Retina (tissue), 1 donor: ENCODE measurements at places on chromosomes 4 and X.

DNA sequence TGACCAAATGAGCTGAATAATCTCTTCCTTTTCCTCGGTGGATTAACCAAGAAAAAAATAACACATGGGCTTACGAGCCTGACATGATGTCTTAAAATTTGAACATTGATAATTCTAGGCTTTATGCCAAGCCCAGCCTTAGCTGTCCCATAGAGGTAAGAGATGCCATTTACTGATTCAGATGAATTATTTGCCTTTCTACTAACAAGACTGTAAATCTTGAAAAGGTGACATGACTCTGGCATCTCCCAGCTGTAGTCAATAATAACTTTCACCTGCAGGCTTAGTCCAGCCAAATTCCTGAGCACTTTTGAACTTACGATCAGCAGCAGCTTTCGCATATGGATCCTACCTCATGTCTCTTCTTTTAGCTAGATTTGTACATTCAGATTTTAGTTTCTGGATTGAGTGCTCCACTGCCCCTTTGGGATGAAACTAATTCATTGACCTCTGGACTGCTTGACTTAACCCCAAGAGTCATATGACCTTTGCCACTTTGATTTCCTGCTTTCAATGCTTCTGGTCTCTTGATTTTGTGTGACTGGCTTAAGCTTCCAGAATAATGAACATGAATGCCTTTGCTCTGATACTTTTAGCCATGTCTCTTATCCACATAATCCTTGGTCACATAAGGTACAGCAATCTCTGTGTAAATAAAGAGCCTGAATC lies 876.4 kb upstream of the SLIT2 start:
- DNase-seq, result no peak

GRCh38 chrX:38156838-38157237 lies 63.8 kb downstream of the SRPX start:
- no peak for DNase-seq

- DNase-seq, result no peak
These were observed 37.8 kb downstream of the WWC2 start for GRCh38 chr4:183136855-183137254.

GRCh38 chrX:137575596-137576255 lies 9.8 kb downstream of the ZIC3 start:
- peak; percentile 57 for DNase-seq

DNA sequence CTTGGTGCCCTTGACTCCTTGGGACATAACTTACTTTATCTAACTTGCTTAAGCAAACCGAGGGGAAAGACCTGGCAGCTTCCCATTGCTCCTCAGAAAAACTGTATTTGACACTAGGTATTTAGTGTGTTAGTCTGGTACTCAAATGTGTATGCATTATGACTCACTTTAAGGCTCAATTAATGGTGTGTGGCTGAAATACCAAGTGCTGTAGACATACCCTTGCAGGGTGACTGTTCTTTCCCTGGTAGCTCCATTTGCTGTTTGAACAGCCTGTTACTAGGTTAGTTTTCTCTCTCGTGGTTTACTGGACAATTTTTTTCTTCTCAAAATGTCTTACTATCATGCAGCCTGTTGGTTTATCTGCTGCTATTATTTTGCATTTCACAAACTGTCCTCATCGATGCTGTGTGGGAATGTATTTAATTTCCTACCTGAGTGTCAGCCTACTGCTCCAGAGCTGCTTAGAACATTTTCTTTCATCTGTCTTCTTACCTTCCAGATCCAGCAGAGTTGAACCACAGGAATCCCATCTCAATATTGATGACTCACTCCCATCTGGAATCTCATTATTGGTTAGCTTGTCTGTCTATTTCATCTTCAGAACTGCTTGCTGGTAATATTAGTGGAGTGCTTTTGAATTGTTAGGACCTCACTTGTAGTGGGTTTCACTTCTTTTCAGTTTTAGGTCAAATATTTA lies 158.0 kb upstream of the FAT1 start:
- no peak for DNase-seq

DNA sequence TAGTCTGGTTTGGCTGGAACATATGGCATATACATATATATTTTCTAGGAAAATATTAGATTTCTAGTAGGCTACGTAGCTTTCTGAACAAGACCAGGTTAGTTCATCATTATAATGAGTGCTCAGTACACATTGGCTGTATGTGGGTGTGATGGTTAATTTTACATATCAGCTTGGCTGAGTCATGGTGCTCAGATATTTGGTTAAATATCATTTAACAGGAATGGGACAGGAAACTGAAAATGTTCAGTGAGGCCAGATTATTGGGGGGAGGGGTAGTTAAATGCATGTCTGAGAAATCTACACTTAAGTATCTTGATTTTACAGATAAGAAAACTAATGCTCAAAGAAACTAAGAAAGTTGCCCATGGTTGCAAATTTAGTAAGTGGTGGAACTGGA lies 160.1 kb downstream of the RBMX2 start:
- DNase-seq, result no peak

GRCh38 chr4:140645614-140646412 lies 77.1 kb upstream of the UCP1 start:
- no peak for DNase-seq

DNA sequence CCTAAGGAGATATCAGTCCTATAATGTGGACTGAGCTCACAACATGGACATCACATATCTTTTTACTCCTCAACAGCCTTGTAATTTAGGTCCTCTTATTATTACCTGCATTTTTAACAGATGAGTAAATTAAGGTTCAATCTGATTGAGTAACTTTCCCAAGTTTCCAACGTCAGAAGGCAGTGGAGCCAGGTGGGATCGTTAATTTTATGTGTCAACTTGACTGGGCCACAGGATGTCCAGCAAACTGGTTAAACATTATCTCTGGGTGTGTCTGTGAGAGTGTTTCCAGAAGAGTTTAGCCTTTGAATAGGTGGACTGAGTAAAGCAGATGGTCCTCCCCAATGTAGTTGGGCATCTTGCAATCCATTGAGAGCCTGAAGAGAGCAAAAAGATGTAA lies 59.0 kb upstream of the SLIT2 start:
- no peak for DNase-seq

GRCh38 chrX:18676470-18676869 lies 4.6 kb upstream of the RS1 start:
- no peak for DNase-seq

- peak; percentile 33 for DNase-seq
These were observed 64.0 kb upstream of the FGF13 start for GRCh38 chrX:138775517-138775916.

DNA sequence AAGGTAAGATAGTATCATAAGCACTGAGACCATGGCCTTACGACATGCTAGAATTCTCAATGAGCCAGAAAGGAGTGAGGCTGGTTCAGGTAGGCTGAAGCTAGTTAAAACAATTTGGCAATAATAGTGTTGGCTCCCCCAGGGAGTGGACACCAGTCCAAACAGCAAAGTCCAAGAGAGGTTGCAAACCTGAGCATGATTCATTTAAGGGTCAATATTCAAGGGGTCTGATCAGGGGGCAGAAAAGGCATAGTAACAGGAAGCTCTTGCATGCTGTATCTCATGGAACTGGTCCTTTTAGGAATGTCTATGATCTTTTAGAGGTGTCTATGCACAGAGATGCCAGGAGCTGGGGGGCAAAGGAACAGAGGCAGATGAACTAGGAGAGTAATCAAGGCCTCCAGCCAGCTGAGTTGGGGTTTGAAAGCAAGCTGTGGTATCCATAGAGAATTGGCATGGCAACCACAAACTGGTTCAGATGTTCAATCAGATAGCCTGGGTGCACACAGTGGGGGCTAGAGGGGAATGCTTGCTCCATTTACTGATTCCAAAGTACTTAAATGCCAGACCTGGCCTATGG lies 5.1 kb downstream of the GJB1 start:
- DNase-seq, result no peak

DNA sequence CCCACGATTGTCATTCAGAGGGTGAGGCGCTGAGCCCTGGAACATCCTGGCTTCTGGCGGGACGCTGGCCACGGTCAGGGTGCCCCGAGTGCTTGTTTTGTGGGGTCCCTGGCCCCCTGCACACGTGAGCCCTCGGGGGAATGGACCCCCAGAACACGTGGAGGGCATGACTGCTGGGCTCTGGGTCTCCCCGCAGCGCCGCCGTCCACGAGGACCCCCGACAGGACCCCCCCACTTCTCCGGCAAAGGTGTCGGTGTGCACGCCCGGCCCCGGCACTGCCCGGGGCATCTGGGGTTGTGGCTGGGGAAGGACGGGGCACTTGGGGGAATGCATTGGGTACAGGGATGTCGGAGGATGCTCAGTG lies 13.9 kb upstream of the GTPBP6 start:
- DNase-seq, result no peak

- no peak for DNase-seq
These were observed 79.4 kb downstream of the LUZP4 start for GRCh38 chrX:115368876-115369275.

- DNase-seq, result no peak
These were observed 86.3 kb downstream of the SMARCA5 start for GRCh38 chr4:143599827-143600226.

GRCh38 chrX:133970076-133970475 lies 15.3 kb downstream of the GPC3 start:
- no peak for DNase-seq

- no peak for DNase-seq
These were observed 12.0 kb downstream of the TMEM154 start for GRCh38 chr4:152667781-152668180.

DNA sequence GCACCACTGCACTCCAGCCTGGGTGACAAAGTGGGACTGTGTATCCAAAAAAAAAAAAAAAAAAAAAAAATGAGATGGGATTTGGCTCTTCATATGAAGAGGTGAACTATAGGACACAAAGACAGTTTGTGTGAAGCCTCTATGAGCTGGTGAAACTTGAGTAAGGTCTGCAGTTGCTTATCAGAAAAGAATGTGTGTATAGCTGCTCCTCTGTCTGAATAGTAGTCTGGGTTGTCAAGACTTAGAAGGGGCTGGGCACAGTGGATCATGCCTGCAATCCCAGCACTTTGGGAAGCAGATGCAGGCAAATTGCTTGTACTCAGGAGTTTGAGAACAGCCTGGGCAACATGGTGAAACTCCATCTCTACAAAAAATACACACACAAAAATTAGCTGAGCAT lies 82.8 kb downstream of the ARSF start:
- DNase-seq, result no peak
